ENCODE measurements at places on chromosomes 7 and 10.

DNA sequence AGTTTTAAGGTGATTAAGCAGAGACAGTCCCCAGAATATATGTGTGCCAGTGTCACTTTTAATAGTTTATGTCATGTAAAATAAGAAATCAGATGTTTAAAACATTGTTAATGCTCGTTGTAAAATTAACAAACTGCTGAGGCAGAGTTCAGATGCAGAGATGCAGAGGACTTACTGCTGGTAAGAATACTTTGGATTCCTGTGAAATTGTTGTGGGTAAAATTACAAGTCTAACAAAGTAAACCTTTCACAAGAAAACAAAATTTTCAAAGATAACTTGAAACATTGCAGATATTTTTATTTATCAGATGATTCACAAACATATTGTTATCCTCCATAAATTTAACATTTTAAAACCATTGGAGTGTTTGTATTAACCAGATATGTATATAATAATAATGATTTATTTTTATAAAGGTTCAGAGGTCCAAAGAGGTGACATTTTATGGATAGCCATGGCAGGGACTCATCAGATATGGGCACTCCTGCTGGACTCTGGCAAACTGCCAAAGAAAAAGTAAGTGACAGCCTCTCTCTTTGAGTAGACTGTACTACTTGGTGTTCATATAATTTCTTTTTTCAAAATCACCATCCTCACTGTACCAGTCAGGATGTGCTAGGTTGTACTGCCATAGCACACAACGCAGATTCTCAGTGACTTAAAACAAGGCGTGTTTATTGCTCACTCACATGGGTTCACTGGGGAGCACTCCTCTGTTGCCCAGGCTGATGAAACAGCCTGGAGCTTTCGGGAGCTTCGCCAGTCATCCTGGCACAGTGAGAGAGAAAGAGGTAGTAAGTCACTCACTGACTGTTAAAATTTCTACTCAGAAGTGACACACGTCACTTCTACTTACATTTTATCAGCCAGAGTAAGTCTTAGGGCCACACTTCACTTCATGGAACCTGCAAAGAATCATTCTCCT is 43.5 kb downstream of the NHLRC2 start:
- no peak for DNase-seq

- no peak for DNase-seq
Measured at GRCh38 chr7:129803546-129804081, 149.1 kb downstream of the UBE2H start.

DNA sequence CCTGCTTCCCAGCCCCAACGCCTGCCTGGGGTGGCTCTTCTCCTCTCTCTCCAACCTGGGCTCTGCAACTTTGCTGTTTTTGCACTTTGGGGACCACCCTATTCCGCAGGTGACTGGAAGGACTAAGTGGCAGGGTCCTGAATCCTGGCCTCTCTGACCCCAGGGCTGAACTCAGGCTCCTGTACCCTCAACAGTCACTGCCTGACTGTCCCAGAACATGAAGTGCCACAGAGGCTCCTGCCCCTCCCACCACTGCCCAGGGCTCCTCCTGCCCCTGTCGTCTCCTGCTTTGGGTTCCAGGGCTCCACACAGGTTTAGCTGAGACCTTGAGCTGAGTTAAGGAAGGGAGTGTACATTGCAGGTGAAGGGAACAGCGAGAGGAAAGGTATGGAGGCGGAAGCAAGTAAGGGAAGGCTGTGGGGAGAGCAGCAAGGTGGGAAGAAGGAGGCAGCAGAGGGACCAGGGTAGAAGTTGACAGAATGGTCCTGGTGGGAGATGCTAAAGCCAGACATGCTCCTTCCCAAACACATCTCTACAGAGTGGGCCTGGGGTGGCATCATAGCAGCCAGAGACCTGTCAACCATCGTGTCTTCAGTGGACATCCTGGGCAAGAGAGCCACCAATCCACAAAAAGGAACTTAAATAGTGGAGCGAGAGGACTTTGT is 5.7 kb upstream of the GRID1 start:
- peak; percentile 24 for DNase-seq

GRCh38 chr7:18276380-18276779 is 219.2 kb upstream of the HDAC9 start:
- DNase-seq, result no peak

- DNase-seq, result no peak
Measured at GRCh38 chr7:101180130-101180755, at the start of gene NAT16. TSS of gene NAT16 (minus strand) at chr7:101180293. CDS start at chr7:101174807, 5,486 bp downstream.

GRCh38 chr7:79245623-79246249 is 207.7 kb downstream of the MAGI2 start:
- no peak for DNase-seq

DNA sequence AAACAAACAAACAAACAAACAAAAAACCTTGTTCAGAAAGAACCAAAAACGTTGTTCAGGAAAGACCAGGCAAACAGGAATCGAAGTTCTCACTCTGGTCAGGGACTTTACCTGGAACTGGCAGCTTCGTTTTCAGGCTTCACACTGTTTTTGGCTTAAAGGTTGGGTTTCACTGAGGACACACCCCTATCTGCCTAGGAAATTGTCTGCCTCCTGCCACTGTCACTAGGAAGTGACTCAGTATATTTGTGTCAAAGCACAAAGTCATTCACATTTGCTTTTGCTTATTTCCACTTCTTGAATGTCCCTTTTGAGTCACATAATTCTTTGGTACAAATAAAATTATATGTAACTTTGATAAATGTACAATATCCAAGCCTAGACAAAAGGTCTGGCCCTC is 37.9 kb downstream of the PNLIPRP3 start:
- DNase-seq, result no peak

DNA sequence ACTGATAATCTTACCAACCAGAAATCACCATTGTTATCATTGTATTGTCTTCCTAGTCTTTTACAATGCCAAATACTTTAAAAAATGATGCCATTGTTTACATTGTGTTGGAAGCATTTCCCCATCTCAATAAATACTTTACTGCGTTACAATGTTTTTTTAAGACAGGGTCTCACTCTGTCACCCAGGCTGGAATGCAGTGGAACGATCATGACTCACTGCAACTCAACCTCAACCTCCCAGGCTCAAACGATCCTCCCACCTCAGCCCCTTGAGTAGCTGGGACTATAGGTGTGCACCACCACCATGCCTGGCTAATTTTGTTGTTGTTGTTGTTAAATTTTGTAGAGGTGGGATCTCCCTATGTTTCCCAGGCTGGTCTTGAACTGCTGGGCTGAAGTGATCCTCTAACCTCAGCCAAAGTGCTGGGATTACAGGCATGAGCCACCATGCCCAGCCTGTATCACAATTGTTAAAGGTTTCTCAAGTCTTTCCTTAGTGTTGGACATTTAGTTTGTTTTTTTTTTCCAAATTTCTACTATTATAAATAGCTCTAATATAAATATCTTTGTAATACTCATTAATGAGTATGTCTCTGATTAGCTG is 13.5 kb downstream of the LRMDA start:
- DNase-seq, result no peak

DNA sequence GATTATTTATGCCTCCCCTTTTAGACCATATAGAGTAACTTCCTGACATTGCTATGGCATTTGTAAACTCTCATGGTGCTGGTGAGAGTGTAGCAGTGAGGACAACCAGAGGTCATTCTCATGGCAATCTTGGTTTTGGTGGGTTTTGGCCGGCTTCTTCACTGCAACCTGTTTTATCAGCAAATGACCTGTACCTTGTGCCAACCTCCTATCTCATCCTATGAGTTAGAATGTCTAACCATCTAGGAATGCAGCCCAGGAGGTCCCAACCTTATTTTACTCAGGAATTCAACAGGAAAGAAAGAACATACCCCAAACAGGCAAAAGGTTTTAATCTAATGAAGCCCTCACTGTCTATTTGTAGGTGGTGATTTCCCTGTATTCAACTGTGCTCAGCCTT is 205.4 kb upstream of the YAE1 start:
- no peak for DNase-seq

DNA sequence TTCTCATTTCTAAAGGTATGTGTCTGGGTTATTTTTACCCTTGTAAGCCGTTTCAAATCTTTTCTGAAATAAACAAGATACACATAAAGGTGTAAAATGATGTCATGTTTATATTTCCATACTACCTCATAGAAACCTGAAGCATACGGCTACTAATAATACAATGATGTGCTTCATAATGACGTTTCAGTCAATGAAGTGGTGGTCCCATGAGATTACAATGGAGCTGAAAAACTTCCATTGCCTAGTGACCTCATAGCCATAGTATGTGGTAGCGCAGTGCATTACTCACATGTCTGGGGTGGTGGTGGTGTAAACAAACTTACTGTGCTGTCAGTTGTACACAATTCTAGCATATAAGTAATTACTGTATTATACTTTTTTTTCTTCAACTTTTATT is 24.9 kb downstream of the EPDR1 start:
- no peak for DNase-seq

- DNase-seq, result no peak
Measured at GRCh38 chr7:70177166-70177565, 578.9 kb downstream of the AUTS2 start.

- DNase-seq, result no peak
Measured at GRCh38 chr10:100967332-100967731, 2.0 kb upstream of the SEMA4G start.

- no peak for DNase-seq
Measured at GRCh38 chr7:79217468-79217867, 236.0 kb downstream of the MAGI2 start.

- no peak for DNase-seq
Measured at GRCh38 chr10:128883231-128884032, 583.6 kb upstream of the MGMT start.

DNA sequence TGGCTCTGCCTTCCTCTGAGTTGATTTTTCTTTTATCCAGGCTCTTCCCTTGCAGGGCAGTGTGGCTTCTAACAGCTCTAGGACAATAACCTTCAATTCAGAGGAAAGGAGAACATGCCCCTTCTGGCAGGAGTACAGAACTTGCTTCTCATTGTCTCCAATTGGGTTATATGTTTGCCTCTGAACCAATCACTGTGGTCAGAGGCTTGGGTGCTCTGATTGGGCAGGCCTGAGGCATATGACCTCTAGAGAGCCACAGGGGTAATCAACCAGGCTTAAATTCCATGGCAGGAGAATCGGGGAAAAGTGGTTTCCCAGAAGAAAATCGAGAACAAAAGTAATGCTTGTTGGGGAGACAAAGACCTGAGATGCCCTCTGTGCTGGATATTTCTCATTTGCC is 240.0 kb downstream of the REEP3 start:
- no peak for DNase-seq

DNA sequence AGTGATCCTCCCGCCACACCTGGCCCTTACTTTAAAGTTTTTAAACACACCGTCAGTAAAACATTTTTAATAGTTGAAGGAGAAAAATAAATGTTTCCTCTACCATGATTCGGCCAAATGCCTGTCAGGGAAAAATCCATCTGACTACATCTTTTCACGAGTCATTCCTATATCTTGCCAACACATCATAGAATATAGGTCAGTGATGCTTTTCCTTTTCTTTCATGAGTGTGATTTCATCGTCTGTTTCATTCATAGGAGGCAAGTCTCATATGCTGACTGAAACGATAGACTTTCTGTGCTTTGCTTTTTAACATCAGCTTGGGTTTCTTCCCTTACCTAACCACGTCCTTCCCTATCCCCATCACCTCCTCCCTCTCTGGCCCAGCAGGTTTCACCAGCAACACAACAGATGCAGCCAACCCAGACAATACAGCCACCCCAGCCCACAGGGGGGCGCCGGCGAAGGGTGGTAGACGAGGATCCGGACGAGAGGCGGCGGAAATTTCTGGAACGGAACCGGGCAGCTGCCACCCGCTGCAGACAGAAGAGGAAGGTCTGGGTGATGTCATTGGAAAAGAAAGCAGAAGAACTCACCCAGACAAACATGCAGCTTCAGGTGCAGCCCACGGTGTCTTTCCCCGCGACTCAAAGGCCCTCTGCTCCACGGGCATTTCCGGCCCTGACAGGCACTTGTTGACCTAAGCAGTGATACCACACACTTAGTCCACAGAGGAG is 149.2 kb downstream of the TRIL start:
- DNase-seq, result no peak

GRCh38 chr7:25256333-25256819 is 28.1 kb upstream of the NPVF start:
- DNase-seq, result no peak

DNA sequence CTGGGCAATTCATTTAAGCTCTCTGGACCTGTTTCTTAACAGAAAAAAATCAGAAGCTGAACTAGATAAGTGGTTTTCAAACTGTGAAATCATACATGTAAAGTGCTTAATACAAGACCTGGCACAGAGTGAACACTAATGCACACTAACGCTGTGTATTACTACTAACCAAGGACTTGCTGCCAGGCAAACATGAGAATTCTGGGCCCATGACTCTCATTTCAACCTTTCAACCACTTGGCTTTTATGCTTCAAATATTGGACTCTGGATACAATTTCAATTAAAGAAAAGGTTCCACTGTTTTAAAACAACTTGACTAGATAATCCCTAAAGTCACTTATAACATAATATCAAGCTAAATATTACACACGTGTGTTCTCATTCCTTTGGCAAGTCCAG is 73.4 kb downstream of the SRPK2 start:
- no peak for DNase-seq

GRCh38 chr7:154965014-154965413 is 37.9 kb downstream of the PAXIP1 start:
- DNase-seq, result no peak

- DNase-seq, result no peak
Measured at GRCh38 chr7:157293413-157293788, 43.4 kb upstream of the DNAJB6 start.

DNA sequence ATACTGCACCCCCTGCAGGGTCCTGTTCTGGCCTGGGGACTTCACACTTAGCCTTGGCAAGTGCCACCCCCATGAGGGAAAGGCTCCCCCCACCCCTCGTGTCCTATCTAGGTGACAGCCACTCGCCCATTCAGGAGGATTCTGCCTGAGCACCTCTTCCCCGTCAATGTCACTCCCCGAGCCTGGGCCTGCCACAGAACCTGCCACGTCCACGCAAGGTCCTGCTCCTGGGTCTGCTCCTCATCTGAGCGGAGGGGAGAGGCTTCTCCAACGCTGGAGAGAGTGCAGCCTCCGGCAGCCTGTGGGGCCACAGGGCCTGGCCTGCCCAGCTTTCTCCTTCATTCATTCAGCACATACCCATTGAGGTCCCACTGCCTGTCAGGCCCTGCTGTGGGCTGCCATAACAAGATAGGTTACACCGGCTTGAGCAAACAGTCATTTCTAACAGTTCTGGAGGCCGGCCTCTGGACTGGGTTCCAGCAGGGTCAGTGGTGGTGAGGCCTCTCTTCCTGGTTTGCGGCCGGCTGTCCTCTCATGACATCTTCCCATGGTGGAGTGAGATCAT is 92.0 kb upstream of the RET start:
- DNase-seq, result no peak

DNA sequence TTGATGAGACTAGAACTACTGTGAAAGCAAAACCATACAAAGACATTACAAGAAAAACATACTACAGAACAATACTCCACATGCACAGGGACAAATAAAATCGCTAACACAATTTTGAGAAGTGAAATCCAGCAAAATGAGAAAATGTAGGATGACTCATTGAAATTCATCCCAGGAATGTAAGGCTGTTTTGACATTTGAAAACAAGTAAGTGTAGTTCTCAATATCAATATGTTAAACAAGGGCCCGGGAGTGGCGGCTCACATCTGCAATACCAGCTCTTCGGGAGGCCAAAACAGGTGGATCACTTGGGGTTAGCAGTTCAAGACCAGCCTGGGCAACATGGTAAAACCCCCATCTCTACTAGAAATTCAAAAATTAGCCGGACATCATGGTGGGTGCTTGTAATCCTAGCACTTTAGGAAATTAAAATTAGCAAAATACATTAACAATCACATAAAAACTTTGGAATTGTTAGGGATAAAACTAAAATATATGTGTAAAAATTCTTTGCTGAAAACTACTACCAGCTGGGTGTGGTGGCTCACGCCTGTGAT is 113.7 kb upstream of the ADARB2 start:
- DNase-seq, result no peak

Data from left lung (tissue), 14 donors.